ENCODE measurements at places on chromosomes 5 and 9. TPM values are rescaled to one million over a fixed set of nuclear protein-coding genes. Genes with fewer than 3 reads are reported as not detected.

The PCDHGC5 gene
- total RNA-seq = not detected

The PIP5KL1 gene
- 1.4 TPM for total RNA-seq

DNA sequence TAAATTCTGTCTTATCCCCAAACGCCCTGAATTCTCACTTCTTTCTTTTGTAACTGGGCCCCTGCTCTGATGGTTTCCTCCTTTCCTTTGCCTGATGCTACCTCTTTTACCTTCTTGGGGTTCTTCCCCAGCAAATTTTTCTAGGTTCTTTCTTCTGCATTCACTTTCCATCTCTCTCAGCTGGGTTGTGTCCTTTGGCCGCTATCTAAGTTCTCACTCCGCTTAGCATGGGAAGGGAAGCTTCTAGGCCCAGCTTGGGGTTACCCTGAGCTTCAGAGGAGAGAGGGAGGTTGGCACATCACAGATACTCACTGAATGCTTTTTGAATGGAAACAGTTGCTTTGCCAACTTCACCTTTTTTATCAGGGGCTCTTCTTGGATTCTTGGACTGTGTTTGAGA, 17.0 kb downstream of the PALM2AKAP2 start:
- no peak for DNase-seq
- H3K4me1 ChIP-seq = no peaks in the 10 kb centered on the region
- H3K4me3 ChIP-seq = no peak overlapping the region
- no peaks in the 10 kb centered on the region for H3K36me3 ChIP-seq
- peaks cover 3% of the 10 kb centered on the region for H3K27me3 ChIP-seq
- no peak overlapping the region for H3K27ac ChIP-seq

The TIMD4 gene
- total RNA-seq = 0.60 TPM

The BARHL1 gene
- total RNA-seq = not detected

The SLC34A3 gene
- total RNA-seq = not detected

GRCh38 chr9:78430387-78430786, 133.5 kb downstream of the PSAT1 start:
- H3K36me3 ChIP-seq = no peaks in the 10 kb centered on the region
- H3K4me1 ChIP-seq = no peaks in the 10 kb centered on the region
- no peak overlapping the region for H3K4me3 ChIP-seq

DNA sequence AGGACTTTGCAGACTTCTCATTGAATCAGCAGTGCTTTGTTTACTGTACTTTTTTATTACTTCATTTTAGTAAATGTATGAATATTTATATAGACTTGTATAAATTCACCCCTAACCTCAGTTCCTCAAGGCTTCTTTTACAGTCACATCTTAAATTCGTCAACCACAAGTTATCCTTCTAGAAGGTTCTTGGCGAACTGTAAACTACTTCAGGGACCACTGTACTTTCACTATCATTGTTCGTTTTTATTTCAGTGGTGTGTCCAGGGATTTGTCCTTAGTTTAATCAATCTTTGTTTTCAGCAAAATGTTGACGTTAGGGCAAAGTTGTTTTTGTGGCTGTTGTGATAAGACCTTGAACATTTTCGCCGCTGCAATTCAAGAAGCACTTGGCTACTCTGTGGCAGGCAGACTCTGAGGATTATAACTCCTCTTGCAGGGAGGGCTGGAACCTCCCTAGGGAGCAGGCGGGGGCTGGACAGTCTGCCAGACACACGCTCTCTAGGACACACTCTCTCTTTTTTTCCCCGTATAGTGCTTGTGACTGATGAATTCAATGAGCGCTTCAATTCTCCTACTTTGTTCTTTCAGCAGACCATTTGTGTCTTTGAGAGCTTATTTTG, 252.8 kb downstream of the FBXL7 start:
- no peak overlapping the region for H3K27ac ChIP-seq
- no peaks in the 10 kb centered on the region for H3K27me3 ChIP-seq
- no peaks in the 10 kb centered on the region for H3K36me3 ChIP-seq

The FOXD4L6 gene
- not detected for total RNA-seq

The OTULINL gene
- 15.4 TPM for total RNA-seq

Measured in CD8-positive, alpha-beta memory T cell (primary cell).